ENCODE measurements at places on chromosomes 12 and 14.
A peak's percentile ranks its signal among the peaks of the same experiment; 100 is the strongest.

GRCh38 chr12:47778881-47779280 lies 5.8 kb downstream of the SLC48A1 start:
- no peak for DNase-seq

- DNase-seq: no peak
Measured at GRCh38 chr12:109347589-109347988, at the start of gene MYO1H. TSS of gene MYO1H (plus strand) at chr12:109347900. CDS start at chr12:109347961, 61 bp downstream.

GRCh38 chr14:104448721-104449120 lies 130.8 kb upstream of the C14orf180 start:
- no peak for DNase-seq

DNA sequence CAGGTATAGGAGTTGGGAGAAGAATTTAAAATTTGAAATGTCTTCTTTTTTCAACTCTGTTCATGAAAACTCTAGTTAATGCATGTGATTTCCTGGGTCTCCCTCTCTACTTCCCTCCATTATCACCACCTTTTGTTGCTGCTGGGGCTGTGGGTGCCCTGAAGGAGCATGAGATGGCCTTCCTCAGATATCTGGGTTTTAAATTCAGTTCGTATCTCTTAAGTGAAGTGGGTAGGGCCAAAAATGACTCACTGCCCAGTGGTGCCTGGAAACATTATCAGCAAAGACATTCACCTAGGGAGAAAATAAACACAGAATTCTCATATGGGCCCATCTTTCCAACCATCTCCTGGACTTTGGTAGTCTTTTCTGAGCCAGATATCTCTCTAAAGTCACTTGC lies 234.9 kb upstream of the PLEKHG7 start:
- DNase-seq: no peak

DNA sequence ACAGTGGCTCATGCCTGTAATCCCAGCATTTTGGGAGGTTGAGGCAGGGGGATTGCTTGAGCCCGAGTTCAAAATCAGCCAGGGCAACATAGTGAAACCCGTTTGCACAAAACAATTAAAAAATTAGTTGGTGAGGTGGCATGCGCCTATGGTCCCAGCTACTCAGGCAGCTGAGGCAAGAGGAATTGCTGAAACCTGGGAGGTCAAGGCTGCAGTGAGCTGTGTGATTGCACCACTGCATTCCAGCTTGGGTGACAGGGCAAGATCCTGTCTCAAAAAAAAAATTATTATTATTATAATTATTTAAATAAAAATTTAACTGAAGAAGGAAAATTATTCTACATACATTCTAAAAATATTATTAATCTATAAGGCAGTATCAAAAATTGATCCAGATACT lies 164.1 kb downstream of the ITPR2 start:
- DNase-seq: no peak

- peak; percentile 80 for DNase-seq
Measured at GRCh38 chr12:95182868-95183415, 34.3 kb downstream of the FGD6 start.

- peak; percentile 15 for DNase-seq
Measured at GRCh38 chr12:79300199-79300568, 390.6 kb downstream of the PAWR start.

DNA sequence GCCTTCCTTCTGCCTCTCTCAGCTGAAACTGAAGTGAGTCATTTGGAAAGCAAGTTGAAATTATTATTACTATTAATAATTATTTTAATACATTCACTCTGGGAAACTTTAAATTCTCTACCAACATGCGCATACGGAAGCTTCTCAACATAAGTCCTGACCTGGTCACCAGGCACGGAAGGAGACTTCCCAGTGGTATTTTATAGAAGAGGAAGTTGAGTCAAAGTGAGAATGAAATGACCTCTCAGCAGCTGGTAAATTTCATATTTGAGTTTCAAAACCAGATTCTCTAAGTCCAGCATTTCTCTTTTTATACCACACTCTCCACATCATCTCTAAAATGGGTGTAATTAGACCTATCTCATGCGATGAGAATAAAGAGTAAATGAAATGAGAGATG lies 747.4 kb downstream of the VRK1 start:
- no peak for DNase-seq

GRCh38 chr14:81303258-81303935 lies 82.6 kb upstream of the GTF2A1 start:
- DNase-seq: no peak

GRCh38 chr12:51450806-51451205 lies 26.2 kb downstream of the SLC4A8 start:
- DNase-seq: no peak

DNA sequence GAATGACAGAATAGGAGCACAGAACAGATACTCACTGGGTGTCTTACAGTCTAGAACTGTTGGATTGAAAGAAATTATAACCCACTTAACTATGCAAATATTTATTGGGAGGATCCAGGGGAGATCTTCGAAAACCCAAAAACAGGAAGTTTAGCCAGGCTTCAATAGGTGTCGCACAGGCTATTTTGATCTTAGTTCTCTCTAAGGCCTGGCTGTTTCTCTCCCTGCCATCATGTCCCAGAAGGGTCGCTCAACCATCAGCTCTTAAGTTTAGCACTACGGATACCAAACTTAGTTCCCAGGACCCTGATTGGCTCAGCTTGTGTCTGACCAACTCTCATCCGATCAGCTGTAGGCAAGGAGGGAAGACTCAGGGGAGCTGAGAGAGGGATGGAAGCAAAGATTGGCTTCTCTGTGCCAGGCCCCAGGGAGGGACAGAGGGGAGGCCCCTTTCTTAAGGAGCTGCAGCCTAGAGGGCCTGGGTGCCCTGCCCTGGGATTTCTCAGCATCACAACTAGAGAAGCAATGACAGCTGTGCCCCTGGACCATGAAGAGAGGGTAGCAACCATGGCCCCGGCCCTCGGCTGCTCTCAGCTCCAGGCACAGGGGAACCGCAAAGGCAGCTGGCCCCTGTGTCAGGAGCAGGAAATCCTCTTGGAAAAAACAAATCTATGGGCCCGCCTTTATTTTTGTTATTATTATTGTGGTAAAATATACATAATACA lies 13.5 kb downstream of the PHETA1 start:
- DNase-seq: no peak

GRCh38 chr14:23130871-23131270 lies 11.8 kb upstream of the CEBPE start:
- no peak for DNase-seq

GRCh38 chr12:52191841-52192791 lies at the start of gene KRT80:
TSS of gene KRT80 (minus strand) at chr12:52192014. CDS start at chr12:52191902, 112 bp downstream.
- peak; percentile 99 for DNase-seq

DNA sequence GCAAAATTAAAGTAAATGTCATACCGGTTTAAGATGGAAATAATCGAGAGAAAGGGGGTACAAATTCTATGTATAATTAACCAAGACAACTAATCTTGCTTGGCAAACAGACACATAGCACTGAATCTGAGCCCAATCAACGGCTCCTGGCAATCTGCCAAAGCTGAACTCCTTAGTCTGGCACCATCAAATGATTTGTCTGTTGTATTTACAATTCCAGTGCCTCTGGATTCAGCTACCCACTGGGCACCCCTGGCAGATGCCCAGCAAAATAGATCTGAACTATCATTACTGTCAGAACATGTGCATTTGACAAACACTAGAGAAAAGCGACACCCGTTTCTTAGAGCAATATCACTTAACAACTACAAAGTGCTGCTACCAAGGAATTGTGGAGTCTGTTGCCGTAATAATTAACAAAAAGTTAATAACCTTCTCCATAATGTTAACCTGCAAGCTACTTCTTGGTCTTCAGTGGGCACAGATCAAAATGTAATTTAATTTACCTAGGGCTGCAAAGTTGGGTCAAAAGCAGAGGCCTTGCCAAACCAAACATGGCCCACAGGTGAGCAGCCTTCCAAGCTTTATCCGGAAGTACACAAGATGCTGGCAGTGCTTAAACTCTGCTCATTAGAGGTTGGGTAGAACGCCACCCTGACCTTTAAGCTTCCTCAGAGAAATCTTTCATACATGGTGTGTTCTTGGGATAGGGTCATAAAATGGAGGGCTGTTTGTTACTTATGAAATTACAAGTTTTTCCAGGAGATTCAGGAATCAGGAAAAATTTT lies 7.6 kb downstream of the EGLN3 start:
- no peak for DNase-seq

DNA sequence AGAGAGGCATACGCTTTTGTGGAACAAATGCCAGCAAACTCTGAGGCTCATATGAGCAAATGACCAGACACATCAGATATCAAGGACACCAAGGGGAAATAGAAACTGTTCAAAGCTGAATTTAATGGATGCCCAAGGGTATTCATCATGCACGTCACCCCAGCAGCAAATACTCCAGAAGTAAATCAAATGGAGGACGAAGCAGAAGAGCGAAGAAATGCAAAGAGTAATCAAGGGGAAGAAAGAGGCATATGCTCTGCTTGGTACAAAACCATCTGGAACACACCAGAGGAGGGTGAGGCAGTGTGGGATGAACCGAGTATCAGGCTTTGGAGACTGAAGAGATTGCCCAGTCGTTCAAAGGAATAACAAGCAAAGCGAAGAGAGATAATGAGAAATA lies 232.6 kb upstream of the EGLN3 start:
- DNase-seq: no peak

- no peak for DNase-seq
Measured at GRCh38 chr12:106362971-106363370, 5.4 kb downstream of the POLR3B start.

GRCh38 chr14:63717702-63718101 lies 10.2 kb downstream of the SGPP1 start:
- DNase-seq: no peak

- no peak for DNase-seq
Measured at GRCh38 chr14:105858676-105859025, 332.3 kb downstream of the TMEM121 start.

- no peak for DNase-seq
Measured at GRCh38 chr12:31323391-31324115, 2.4 kb downstream of the SINHCAF start.

- DNase-seq: peak; percentile 78
Measured at GRCh38 chr12:103833095-103833775, 7.8 kb downstream of the NT5DC3 start.

DNA sequence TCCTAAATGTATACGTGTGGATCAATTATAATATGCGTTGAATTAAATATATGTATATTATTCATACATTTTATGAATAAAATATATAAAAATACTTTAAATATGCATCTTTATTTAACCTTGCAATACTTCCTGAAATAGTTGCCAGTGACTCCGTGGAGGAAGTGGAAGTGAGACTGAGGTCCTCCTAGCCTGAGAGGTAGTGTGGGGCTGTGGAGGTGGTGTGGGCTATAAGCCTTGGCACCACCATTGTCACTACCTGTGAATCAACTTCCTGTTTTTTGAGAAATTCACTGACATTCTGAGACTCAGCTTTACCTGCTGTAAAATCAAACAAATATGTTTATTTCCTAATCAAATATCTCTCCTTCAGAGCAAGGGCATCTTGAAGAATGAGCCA lies 514.2 kb downstream of the VRK1 start:
- DNase-seq: no peak

GRCh38 chr14:75213172-75213571 lies 36.8 kb upstream of the TMED10 start:
- DNase-seq: no peak

DNA sequence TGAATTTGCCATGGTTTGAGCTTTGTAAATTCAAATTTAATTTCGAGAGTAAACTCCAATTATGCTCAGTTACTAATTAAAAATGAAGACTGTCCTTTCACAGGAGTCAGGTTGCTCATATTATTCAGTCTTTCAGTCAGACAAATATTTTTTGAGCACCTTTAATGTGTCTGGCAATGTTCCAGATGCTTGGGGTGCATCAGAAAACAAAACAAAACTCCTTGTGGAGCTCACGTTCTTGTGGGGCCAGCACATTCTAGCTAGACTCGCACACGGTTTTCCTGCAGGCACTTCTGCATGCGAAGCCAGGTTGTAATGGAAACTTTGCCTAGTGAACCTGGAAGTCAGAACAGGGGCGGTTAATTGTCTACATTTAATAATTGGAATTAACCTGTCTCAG lies 64.0 kb upstream of the ATF1 start:
- no peak for DNase-seq

- DNase-seq: no peak
Measured at GRCh38 chr14:91753501-91754128, 21.7 kb upstream of the CATSPERB start.

- DNase-seq: no peak
Measured at GRCh38 chr12:117853600-117853999, 115.2 kb downstream of the KSR2 start.

- peak; percentile 49 for DNase-seq
Measured at GRCh38 chr12:84772281-84772680, 140.3 kb downstream of the SLC6A15 start.

GRCh38 chr14:59131938-59132795 lies 56.3 kb upstream of the DAAM1 start:
- peak; percentile 22 for DNase-seq

GRCh38 chr12:33649992-33650391 lies 210.4 kb upstream of the SYT10 start:
- DNase-seq: no peak

GRCh38 chr14:48250575-48250974 lies 575.2 kb upstream of the MDGA2 start:
- DNase-seq: no peak

DNA sequence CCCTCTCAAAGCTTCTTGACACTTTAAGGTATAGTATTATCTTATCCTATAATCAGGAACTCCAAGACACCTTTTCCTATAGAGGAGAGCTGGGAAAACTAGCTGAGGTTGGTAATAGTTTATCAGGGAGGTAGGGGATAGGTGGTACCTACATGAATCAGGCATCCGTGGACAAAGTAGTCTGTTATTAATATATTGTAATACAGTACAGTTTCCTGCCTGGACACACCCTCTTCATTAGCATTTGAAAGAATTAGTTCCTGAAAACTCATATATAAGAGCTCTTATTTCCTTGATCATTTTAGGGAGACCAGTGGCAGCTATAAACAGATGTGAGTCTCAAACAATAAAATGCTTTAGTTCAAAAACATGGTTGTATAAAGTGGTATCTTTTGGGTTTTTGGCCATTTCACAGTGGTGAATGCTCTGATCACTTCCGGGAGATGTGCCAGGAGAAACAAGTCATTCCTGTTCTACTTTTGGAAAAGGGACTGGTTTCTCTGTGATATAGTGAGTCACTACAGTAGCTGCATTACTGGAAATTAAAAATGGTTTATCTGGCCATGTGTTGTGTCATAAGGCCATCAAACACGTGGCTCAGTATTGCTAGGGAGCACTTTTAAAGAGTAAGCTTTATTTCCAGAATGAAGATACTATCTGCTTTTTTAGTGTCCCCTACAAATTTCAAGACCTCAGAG lies 98.1 kb downstream of the KLRB1 start:
- peak; percentile 63 for DNase-seq

- no peak for DNase-seq
Measured at GRCh38 chr12:11106288-11106687, 14.2 kb upstream of the TAS2R43 start.
